ENCODE measurements at places on chromosomes 13 and 19.

- DNase-seq, result no peak
These were observed 87.7 kb downstream of the LHFPL6 start for GRCh38 chr13:39515224-39515714.

DNA sequence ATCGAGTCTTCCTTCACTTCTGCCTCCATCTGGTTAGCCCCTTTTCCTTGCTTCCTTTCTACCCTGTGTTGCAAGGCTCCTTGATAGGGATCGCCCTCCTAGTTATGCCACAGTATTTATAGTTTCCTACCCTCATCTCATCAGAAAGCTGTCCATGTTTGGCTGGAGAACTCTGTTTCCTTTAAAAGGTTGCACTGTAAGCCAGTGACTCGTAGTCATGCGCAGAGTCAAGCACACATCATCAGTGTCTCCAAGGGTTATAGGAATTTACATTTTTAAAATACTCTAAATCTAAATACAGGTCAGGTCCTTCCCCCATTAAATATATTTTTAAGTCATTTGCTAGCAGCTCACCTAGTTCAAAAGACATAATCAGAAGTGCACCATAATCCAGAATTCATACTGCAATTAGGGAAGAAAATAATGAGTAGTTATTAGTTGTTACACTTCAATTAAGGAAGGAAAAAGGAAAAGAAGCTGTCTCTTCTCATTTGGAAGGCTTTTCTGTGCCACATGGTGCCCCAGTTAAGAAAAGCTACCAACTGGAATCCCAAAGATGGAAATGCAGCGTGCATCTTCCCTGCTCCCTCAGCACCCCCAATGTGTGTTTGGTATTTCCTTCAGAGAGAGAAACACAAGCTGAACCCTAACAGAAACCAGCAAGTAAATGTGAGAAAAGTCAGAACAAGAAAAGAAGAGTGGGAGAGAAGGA is 81.0 kb downstream of the GPR12 start:
- no peak for DNase-seq

GRCh38 chr13:83498045-83498444 is 384.2 kb downstream of the SLITRK1 start:
- no peak for DNase-seq

- DNase-seq, result no peak
These were observed 3.6 kb downstream of the POU4F1 start for GRCh38 chr13:78599645-78600279.

- DNase-seq, result peak; percentile 71
These were observed 843 bp upstream of the TDRD3 start for GRCh38 chr13:60395971-60396782.

DNA sequence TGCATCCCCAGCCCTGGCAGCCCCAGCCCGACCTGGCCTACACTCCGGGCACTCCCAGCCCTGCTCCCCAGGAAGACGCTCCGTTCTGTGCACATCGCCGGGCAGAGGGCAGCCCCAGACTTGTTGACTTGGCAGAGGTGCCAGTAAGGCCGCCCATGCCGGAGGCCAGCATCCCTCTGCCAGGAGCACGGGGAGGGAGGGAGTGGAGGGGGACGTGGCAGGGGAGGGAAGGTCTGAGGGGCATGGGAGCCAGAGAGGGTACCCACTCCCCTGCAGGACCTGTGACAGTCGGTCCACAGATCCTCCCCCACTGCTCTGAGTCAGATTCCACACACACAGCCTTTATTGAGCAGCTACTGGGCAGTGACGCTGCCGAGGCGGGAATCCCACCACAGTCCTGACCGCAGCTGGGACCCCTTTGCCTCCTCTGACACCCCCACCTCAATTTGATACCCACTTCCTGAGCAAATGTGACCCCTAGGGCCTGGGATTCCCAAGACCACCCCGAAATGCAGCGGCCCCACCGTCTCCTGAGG is 1.9 kb upstream of the NKPD1 start:
- DNase-seq, result no peak

DNA sequence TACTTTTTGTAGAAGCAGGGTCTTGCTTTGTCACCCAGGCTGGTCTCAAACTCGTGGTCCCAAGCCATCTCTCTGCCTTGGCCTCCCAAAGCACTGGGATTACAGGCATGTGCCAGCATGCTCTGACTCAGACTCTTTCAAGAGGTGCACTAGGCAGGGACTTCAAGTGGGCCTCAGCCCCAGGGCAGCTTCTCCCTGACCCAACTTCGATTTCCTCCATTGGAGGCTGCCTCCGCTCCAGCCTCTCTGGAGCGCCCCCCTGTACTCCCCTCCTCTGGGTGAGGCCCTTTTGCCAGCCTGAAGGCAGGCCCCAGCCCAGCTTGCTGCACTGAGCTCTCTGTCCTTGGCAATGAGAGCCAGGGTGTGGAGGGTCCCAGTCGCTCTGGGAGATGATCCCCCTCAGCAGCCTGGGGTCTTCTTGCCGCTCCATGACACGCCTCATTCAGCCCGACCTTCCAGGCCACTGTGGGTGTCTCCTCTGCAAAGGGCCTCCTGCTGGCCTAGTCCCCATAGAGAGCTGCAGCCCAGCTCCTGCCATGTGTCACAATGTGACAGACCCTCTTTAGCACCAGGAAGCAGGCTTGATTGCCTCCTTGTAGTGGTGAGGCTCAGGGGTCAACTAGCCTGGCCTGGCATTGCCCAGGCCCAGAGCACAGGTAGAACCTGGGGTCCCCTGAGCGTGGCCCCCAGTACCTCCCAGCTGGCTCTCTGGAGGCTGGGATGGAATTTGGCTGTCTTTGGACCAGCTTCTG is 16.4 kb downstream of the CARM1 start:
- no peak for DNase-seq

- DNase-seq, result no peak
These were observed 543.2 kb downstream of the SLITRK6 start for GRCh38 chr13:85255978-85256377.

DNA sequence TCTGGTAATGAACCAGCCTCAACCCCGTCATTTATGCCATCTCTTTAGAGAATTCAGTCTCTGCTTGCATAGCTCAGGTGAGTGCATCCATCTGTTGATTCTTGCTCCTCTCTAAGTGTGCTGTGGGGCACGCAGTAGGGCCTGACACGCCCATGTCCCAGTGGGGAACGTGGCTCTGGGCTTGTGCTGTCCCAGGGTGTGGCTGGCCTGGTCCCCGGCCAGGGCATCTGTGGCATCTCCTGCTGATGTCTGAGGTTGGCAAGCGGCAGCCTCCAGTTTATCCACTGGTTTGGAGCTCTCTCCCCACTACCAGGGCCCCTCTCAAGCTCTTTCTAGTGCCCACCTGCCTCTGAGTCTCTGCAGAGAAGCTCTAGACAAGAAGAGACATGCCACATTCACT is 146.6 kb upstream of the GJB6 start:
- no peak for DNase-seq

GRCh38 chr13:84873951-84874350 is 925.3 kb downstream of the SLITRK6 start:
- DNase-seq, result no peak

- no peak for DNase-seq
These were observed 18.9 kb upstream of the KBTBD7 start for GRCh38 chr13:41213316-41213715.

DNA sequence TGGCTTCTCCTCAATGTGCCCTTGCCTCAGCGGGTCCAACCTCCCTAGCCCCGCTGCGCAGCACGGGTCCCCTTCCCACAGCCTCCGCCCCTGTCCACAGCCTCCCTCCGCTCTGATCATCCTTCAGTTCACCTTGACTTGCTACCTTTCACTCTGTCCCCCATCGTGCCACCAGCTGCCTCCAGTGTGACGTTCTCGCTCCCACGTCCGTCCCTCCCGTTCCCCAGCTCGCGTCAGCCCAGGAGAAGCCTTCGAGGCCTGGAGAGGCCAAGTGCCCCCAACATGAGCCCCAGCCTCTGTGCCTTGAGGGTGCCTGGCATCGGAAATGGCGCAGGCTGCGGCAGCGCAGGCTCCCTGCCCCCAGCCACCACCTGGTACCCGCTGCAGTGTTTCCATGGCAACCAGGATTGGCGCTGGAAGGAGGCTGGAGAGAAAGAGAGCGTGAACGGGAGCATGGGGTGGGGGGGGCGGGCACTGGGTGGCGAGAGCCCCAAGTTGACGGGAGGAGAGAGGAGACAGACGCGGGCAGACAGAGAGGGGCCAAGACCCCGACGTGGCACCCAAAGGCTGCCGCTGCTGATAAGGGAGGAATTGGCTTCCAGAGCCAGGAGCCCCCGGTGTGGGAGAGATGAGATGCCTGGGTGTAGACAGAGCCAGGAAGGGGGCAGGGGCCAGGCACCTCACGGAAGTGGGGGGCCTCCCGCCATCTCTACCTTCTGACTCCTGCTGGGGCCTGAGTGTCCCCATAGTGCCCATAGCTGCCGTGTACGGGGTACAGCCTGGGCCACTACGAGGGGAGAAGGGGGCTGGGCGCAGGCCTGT is 844 bp upstream of the ASPDH start:
- DNase-seq, result no peak

DNA sequence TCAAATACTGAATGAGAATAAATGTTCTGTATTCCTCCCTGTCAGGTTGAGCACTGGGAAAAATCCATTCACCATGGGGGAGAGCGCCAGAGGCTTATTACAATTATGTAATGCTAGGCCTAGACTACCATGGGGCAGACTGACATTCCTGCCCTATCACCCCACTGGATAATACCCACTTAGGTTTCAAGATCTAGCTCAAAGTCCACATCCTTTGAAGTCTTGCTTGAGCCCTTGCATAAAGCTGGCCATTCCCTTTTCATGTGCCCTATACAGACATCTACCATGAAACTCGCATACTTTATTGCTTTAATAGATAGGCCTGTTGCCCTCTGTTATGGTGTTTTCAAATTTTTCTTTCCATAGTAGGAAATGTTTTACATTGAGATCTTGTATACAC is 149.3 kb downstream of the RGCC start:
- DNase-seq, result no peak

DNA sequence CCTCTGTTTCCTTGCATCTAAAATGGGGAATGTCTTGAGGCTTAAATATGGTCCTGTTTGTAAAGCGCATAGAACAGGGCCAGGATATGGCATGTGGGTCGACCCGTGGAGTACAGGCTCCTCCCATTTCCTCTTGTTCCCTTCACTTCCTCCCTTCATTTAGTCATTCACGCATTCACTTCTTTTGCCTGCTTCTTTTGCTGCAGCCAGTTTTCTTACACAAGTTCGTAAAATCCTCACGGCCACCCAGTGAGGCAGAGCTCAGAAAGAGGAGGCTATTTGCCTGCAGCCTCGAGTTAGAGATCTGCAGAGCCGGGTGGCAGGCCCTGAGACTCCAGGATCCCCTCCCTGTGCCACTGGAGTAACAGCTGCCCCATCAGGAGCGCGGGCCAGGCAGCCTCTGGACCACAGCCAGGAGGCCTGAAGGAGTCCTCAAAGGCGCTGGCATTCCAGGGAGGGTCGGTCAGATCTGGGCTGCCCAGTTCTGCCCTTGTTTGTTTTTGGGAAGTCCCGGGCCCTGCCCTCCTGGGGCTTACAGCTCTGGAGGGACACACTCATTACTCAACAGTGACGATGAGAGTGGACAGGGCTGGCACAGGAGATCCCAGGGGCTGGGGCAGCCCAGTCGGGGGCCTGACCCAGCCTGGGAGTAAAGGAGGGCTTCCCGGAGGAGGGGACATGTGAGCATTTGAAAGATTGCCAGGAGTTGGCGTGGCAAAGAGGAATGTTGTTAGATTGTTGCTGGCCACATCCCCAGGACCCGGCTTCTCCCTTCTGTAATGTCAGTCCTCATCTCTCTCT is 4.6 kb downstream of the PPP5C start:
- no peak for DNase-seq

- DNase-seq, result no peak
These were observed 135.2 kb downstream of the ATP11A start for GRCh38 chr13:112825071-112825470.

GRCh38 chr19:40266119-40266518 is 19.0 kb downstream of the AKT2 start:
- no peak for DNase-seq

DNA sequence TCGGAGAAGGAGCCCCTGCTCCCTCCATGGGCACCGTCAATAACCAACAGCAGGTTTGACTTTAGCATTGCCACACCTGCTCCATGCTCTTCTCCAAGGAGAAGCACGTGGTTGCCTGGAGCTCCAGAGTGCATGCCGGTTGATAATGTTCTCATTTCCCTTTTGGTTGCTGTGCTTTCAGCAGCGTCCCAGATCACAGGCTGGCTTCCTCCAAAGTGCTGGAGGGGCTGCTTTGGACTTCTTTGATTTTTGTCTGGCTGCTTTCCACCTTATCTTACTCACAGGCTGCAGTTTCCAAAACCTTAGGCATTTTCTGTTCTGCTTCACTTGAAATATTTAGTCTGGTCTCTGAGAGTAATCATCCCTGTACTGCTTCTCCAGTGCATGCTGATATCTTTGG is 123.8 kb upstream of the IRS2 start:
- DNase-seq, result no peak

- DNase-seq, result no peak
These were observed 11.8 kb upstream of the HMGB1 start for GRCh38 chr13:30477346-30478195.

DNA sequence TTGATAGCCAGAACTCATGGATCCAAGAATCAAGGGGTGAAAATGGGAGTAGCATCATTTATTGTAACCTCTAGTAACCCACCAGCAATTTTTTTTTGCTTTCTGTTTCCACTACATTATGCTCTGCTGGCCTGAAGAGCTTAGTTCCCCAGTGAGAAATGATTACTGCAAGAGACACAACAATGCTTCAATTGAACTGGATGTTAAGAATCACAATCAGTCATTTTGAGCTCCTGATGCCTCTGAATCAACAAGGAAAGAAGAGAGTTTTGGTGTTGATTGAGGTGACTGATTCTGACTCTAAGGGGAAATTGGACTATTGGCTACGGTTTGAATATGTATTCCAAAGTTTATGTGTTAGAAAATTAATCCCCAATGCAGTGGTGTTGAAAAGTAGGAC is 1084.4 kb downstream of the SLITRK1 start:
- no peak for DNase-seq

GRCh38 chr19:10551698-10552301 is 8.1 kb downstream of the ATG4D start:
- DNase-seq, result no peak

- DNase-seq, result no peak
These were observed 543 bp upstream of the FAM124A start for GRCh38 chr13:51221674-51222036.

- DNase-seq, result no peak
These were observed 5.8 kb downstream of the SLC39A3 start for GRCh38 chr19:2733930-2734588.

GRCh38 chr13:80082396-80083080 is 258.4 kb downstream of the SPRY2 start:
- DNase-seq, result no peak

DNA sequence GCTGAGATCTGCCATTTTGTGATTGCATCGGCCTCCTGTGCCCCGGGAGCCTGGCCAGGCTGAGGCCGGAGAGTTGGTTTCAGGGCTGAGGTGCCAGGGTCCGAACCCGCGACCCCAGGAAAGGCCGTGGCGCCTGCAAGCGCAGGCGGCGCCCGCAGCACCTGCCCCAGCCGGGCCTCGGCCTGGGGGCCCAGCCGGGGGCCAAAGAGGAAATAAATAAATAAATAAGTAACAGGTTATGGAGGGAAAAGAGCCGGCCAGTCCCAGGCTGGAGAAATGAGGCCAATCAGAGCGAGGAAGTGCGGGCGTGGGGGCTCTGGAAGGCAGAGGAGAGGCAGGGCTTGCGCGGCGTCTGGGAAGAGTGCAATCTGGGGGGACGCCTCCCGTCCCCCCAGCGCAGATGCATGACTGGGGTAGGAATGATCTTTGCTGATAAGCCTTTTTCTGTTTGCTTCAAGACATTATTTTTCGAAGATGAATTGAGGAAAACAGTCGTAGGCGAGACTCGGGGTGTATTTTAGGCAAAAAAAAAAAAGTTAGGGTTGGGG is 145.6 kb upstream of the ZNF536 start:
- no peak for DNase-seq

- no peak for DNase-seq
These were observed 131.8 kb downstream of the STARD13 start for GRCh38 chr13:33153421-33154404.
